Epithelial cell of proximal tubule (primary cell): ENCODE measurements at places on chromosomes 1 and 21.
A peak's percentile ranks its signal among the peaks of the same experiment; 100 is the strongest.

- DNase-seq, result no peak
These were observed 51.7 kb downstream of the SKI start for GRCh38 chr1:2279817-2280216.

DNA sequence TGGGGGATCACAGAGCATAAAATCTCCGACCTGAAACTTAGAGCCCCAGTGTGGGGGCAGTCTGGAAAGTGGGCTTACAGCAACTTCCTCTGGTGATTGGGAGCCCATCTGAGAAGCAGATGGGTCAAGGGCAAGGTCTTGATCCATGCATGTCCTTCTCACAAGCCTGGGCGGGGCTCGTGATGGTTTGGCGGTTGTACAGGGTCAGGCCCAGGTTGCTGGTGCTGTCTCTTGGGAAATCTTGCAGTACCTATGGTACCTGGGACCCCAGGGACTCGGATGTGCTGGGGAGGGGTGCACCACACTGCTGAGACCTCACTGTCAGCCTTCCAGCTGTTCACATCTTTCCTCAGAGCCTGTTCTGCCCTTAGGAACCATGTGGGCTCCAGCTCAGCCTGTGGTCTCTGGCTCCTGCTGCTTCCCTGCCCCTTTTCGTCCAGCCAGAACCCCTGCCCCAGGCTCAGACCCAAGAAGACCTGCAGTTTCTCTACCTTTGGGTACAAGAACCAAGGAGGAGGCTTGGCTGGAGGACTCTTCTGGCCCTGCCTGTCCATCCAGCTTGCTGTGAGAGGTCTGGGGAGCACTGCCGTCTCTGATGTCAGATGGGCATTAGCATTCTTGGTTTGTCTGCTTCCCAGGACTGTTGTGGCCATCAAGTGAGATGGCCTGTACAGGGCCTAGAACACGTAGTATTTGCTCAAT, 24.5 kb downstream of the WNT4 start:
- DNase-seq, result no peak

- peak; percentile 30 for DNase-seq
These were observed 49.7 kb upstream of the NEK7 start for GRCh38 chr1:198107091-198107501.

GRCh38 chr1:16459352-16459925, 18.9 kb downstream of the NECAP2 start:
- no peak for DNase-seq

DNA sequence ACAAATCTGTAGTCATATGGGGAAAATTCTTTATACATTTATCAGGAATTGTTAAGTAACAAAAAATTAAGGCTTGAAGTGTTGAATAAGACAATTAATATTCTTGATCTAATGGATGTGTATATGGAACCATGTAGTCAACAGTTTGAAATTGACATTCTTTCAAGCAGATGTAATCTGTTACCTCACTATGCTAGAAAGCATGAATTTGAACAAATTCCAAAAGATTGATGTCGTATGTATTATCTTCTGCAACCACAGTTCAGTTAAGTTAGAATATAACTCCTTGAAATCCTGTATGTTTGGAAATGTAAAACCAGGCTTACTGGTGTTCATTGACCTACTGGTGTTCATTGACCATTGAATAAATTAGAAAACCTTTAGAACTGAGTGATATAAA, 16.1 kb downstream of the CCDC18 start:
- DNase-seq, result no peak
